Nucleus accumbens (tissue), 56 donors: ENCODE measurements at places on chromosomes 5 and 9.

DNA sequence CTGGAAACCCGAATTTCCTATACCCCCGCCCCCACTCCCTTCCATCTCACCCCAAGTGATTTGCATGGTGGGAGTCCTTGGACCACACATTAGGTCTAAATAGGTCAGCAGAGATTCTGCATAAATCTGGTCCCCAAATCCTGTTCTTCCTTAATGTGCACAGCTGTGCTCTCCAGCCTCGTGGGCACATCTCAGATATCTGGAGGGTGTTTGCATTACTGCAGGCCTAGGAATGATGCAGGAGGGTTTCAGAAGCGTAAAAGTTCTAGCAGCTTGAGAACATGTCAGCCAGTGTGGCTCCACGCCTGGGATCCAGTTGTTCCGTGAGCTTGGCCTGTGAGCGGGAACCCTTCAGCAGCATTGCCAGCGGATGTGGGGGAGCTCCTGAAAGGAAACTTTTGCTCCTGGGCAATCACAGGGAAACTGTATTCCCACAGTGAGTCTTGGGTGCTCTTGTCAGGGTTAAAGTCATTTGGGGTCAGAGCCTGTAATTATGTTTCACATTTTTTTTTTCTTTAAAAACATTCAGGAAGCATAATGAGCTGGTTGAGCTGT, 12.9 kb downstream of the ARHGAP26 start:
- no peak for DNase-seq

DNA sequence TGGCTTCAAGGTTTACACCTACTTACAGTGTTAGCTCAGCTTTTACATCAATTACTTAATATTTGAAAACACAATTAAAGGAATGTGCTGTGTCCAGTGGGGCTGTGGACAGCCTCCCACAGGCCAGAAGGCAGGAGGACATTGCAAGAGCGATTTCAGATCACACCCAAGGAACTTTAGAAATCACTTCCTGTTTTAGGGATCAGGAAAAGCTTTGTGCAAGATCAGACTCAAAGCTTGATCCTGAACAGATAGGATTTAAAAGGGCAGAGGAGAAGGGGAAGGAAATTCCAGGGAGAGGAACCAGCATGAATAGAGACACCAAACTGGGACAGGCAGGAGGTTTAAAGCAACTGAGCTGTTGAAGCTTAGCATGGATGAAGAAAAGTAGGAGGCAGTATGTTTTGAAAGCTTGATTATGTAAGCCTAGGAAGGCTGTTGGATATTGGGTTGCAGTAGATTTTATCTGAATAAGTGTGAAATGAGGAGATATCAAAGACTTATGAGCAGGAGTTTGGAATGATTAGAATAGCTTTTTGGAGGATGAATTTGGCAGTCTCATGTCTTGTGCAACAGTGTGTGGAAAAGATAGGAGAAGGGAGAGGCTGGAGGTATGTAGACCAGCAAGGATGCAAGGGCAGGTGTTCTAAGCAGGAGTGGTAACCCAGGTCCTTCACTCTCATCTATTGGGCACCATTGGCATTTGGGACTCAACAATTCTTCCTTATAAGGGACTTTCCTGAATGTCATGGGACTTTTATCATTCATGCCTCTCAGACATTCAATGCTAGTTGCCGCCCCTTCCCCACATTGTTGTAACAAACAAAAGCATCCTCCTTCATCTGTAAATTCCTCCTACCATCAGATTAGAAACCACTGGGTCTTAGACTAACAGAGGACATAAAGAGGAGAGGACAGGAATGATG, 123.5 kb downstream of the TARS1 start:
- no peak for DNase-seq

- DNase-seq, result no peak
These were observed 26.9 kb downstream of the COL15A1 start for GRCh38 chr9:98970532-98971041.

DNA sequence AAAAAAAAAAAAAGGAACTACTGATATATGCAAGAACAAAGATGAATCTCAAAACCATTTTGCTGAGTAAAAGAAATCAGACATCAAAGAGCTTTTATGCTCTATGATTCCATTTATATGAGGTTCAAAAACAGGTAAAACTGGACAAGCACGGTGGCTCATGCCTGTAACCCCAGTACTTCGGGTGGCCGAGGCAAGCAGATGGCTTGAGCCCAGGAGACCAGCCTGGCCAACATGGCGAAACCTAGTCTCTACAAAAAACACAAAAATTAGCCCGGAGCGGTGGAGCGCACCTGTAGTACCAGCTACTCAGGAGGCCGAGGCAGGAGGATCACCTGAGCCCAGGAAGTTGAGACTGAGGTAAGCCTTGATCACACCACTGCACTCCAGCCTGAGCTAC, 7.8 kb downstream of the PTBP3 start:
- DNase-seq, result no peak

DNA sequence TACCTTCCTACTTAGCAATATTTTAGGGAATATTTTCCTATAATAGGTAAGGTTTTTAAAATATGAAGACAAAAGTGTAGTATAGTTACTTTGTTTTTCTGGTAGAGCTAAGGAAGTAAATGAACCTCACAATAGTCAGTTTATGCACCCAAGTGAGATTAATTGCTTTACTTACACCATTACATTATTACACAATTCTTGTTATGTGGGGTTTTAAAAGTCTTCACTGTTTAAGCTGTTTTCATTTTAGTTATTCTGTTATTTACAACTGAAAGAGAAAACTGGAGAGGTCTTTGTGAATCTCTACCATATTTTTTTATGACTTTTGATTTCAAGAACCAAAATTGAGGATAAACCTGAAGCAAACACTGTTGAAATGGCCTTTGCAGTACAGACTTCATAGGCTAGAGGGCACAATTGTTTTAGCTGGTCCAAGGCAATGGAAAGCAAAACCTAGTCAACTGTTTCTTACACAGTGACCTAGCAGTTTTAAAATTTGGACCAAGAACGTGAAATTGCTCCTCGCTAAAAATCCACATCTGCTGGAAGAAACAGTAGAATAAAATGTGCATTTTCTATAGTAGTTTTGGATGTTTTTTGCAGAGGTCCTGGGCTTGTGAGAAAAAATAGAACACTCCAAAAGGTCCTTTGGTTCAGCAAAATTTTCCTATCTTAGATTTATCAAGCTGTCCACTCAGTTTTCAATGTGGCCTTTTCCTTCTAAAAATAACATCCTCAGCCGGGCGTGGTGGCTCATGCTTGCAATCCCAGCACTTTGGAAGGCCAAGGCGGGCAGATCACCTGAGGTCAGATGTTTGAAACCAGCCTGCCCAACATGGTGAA, 66.4 kb upstream of the FER start:
- peak; percentile 2 for DNase-seq

- DNase-seq, result no peak
These were observed 61.0 kb upstream of the PRDM9 start for GRCh38 chr5:23446424-23446823.

GRCh38 chr5:133325864-133326263, 274.1 kb downstream of the HSPA4 start:
- DNase-seq, result peak; percentile 8

- DNase-seq, result no peak
These were observed 36.6 kb downstream of the CTNNA1 start for GRCh38 chr5:138789771-138790242.

DNA sequence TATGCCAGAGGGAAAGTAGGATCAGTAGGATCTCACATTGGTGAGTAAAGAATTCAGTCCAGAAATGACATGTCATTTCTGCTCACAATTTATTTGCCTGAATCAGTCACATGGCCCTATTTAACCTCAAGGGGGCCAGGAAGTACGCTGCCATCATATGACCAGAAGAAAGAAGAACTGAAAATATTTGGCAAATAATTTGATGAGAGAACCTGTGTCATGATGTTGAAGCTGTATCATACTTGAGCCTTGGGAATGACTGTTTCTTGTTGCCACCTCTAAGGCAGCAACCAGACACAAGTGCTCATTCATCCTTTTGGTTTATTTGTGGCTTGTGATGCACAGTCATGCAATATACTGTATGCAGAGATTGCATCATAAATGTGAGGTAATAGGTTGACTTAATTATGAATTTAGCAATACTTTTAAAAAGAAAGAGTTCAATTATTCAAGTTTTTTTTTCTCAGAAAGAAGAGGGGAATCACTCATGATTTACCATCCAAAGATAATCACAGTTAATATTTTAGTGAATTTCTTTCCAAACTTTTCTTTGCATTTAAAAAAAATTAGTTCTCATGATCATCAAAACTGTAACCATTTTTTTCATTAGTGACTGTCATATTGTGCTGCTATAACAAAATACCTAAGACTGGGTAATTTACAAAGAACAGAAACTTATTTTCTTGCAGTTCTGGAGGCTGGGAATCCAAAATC, 8.2 kb upstream of the ZFYVE16 start:
- no peak for DNase-seq

GRCh38 chr9:73056245-73056644, 95.4 kb upstream of the ANXA1 start:
- no peak for DNase-seq

DNA sequence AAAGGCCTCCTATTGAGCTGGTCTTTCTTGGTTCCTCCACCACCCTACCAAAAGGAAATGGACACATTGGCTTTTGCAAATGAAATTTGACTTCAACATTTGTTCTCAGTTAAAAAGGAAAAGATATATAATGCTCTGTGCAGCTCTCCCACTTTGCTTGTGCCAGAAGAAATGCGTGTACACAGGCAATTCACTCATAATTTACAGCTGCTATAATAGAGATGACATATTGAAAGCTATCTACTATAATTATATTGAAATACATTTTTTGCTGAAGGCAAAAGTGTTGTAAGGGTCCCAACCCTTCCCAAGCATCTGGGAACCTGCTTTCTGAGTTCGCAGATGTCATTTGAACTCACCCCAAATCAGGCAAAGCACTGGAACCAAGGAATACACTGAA, 173.2 kb downstream of the PBX3 start:
- DNase-seq, result no peak

DNA sequence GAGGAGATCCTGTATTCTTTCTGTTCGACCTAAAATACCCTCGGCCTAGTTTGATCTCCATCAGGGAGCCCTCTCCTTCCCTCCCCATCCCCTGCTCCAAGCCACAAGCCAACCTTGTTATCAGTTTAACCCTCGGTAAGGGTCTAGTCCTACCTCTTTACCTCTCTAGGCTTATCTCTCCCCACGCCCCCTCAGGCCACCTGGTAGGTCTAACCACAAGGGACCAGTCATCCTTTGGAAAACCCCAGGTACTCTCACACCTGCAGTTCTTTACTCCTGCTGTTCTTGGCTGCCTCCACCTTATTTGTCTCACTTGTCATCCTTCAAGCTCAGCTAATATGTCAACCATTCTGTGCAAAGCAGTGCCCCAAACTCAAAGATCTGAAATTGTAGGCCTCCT, 78.7 kb downstream of the RAD23B start:
- DNase-seq, result no peak

DNA sequence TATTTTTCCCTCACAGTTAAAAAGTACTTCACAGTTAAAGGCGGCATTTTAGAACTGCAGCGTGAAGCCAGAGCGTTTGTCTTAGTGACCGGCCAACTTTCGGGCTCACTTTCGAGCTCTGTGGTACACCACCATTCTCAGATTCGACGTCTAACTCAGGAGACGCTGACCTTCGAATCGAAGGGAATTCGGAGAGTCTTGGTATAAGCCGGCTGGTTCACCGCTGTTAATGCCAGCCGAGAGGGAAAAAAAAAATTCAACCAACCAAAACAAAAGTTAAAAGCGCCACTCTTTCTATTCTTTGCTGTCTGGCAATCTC, 544 bp upstream of the SNX24 start:
- no peak for DNase-seq

DNA sequence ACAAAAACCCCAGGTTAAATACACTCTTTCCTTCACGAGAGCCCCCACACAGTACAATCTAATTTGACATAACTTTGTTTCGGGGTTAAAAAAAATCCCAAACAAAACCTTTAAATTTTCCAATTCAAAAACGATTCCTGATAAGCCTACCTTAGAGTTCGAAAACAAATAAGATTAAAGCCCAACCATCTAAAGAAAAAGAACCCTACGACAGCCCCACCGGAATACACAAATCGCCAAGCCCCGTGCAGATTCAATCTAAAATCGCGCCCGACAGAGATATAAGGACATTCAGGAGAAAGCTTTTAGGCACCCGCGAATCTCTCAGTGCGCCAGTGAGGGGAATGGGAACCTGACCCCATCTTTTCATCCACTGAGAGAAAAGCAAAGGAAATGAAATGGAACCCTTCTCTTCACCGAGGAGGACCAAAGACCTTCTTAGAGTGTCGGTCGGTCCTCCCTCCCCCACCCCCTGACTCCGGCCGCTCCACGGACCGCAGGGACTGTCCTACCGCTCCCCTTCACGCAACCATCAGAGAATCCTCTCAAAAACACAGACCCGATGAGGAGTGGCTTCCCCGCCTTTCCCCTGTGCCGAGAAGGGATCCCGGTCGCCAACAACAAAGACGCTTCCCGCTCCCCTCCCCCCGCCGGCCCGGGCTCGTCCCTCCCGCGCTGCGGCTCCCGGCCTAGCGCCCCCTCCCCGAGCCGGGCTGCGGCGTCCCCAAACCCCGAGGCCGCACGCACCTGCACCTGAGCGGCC, 925 bp downstream of the ABHD17B start:
- peak; percentile 59 for DNase-seq

DNA sequence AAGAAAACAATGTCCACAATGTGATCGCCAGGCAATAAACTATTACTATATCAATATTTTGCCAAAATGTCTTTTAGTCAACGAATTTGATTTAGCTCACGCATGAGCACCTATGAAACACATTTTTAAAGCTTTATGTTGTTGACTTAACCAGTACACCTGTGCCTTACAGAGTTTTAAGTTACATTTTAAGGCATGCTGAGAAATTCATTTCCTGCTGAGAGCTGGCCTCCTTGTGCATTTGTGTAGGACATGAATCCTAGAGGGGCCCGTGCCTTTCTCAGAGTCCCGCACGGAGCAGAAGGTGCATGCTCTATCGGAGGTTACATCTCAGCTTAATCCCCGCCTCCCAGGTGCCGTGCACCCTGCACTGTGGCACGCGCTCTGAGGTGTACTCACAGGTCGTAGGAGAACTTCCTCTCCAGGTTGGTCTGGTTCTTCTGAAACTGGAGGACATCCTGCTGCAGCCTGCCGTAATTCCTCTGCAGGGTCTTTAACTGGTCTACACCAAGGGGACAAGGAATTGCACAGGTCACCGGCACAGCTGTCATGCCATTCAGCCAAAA, 53.2 kb downstream of the GOLM1 start:
- DNase-seq, result no peak

DNA sequence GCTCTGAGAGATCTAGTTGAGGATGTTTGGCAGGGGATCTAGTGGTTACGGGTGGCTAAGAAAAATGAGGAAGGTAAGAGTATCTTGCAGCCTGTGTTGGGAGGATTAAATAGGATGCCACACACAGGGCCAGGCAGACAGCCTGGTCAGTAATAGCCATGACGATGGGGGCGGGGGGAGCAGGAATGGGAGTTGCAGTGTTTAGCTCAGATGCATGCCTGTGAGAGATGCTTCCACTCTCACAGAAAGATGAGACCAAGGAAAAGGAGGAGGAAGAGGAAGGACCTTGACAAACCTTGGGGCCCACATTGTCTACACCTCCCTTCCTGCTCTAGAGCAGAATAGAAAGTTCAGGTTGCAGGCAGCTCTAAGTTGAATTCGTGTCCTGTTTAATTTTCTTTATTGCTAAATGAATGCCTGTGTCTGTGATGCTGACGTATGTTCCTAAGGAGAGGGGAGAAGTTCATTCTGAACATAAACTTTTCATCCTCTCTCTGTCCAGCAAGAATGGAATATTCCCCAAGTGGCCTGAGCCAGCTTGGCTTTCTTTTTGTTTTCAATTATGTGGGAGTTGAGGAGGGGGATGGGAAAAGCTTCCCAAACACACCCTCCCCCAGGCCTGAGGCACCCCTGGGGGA, 28.7 kb downstream of the TGFBI start:
- DNase-seq, result no peak

- no peak for DNase-seq
These were observed 116.0 kb downstream of the FGF1 start for GRCh38 chr5:142569905-142570304.
